ENCODE measurements at places on chromosomes 5 and 9.

GRCh38 chr9:116662646-116663310 is 24.3 kb upstream of the TRIM32 start:
- H3K27me3 ChIP-seq: no peaks in the 10 kb centered on the region
- H3K36me3 ChIP-seq: no peaks in the 10 kb centered on the region
- H3K4me3 ChIP-seq: no peak overlapping the region
- no peaks in the 10 kb centered on the region for H3K4me1 ChIP-seq

GRCh38 chr5:150561571-150562275 is 53.8 kb downstream of the NDST1 start:
- DNase-seq: no peak
- no peak overlapping the region for H3K27ac ChIP-seq
- H3K36me3 ChIP-seq: no peaks in the 10 kb centered on the region
- no peak overlapping the region for H3K4me3 ChIP-seq
- H3K4me1 ChIP-seq: no peaks in the 10 kb centered on the region

DNA sequence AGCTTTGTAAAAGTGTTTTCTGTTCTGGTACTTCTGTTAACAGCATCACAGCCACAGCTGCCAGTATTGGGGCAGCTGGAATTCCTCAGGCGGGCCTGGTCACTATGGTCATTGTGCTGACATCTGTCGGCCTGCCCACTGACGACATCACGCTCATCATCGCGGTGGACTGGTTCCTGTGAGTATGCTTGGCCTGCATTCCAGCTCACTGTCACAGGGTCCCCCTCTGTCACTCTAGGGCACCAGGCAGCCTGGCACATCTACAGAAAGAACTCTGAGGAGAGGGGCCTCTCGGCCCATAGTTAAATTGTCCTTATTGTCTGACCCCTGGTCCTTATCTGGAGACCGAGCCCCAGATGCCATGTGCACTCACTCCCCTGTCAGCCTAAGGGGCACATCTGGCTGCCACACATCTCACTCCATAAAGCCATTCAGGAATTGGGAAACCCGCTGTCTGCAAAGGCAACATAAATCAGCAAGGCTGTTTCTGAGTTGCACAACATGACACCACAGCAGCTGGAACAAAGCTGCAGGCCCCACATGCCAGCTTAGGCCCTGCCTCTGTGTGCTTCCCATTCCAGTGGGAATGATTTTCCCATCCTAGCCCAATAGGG is 77.5 kb downstream of the SLC1A3 start:
- H3K27ac ChIP-seq: no peak overlapping the region
- no peak overlapping the region for H3K4me3 ChIP-seq
- H3K27me3 ChIP-seq: no peaks in the 10 kb centered on the region
- no peaks in the 10 kb centered on the region for H3K36me3 ChIP-seq
- no peak for DNase-seq
- no peaks in the 10 kb centered on the region for H3K4me1 ChIP-seq

GRCh38 chr9:82247318-82247717 is 258.7 kb downstream of the SPATA31D1 start:
- no peak overlapping the region for H3K27ac ChIP-seq
- H3K36me3 ChIP-seq: no peaks in the 10 kb centered on the region
- no peak overlapping the region for H3K4me3 ChIP-seq
- no peak for DNase-seq
- no peaks in the 10 kb centered on the region for H3K27me3 ChIP-seq

- H3K36me3 ChIP-seq: no peaks in the 10 kb centered on the region
- no peak for DNase-seq
- no peak overlapping the region for H3K4me3 ChIP-seq
- no peaks in the 10 kb centered on the region for H3K27me3 ChIP-seq
- H3K27ac ChIP-seq: no peak overlapping the region
Observed at GRCh38 chr5:169350759-169351240, 49.9 kb upstream of the SLIT3 start.

DNA sequence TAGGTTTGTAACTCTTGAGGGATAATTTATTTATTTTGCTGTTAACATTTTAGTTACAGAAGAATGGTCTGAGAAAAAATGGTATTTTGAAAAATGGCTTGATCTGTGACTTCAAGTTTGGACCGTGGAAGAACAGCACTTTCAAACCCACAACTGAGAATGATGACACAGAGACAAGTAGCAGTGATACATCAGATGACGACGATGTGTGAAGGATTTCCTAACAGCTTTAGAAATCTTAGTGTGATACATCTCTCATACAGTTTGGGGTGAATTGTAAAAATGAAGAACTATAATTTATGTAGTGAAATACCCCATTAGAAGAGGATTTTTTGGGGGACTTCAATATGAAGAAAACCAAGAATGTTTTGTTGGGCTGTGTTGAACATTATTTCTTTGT is 88.7 kb downstream of the GPBP1 start:
- no peaks in the 10 kb centered on the region for H3K4me1 ChIP-seq
- no peak for DNase-seq
- no peaks in the 10 kb centered on the region for H3K27me3 ChIP-seq
- H3K36me3 ChIP-seq: peaks cover 4% of the 10 kb centered on the region

DNA sequence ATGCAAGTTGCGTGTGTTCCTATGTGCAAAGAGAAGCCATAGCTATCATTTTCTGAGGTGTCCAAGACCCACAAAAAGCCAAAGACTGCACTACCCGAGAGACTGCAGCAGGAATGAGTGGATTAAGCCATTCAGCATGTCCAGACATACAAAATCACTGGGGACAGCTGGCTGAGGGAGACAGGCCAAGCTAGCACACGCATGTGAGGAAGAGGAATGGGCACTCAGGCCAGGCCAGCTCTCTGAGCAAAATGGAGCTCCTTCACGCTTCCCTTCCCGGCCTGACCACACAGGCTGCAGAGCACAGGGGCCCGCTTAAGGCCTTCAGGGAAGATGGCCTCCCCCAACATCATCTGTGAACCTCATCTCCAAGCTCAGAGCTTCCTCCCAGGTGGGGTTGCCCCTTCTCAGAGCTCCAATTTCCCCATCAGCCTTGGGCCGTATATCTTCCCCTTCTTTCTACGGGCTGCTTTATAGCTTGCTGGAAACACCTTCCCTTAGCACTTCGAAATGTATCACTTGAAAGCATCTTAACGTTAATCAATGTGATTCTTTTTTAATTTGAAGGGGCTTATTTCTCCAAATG is 8.4 kb downstream of the DCANP1 start:
- no peak for DNase-seq
- H3K36me3 ChIP-seq: no peaks in the 10 kb centered on the region
- H3K4me1 ChIP-seq: no peaks in the 10 kb centered on the region
- no peaks in the 10 kb centered on the region for H3K27me3 ChIP-seq
- no peak overlapping the region for H3K4me3 ChIP-seq

DNA sequence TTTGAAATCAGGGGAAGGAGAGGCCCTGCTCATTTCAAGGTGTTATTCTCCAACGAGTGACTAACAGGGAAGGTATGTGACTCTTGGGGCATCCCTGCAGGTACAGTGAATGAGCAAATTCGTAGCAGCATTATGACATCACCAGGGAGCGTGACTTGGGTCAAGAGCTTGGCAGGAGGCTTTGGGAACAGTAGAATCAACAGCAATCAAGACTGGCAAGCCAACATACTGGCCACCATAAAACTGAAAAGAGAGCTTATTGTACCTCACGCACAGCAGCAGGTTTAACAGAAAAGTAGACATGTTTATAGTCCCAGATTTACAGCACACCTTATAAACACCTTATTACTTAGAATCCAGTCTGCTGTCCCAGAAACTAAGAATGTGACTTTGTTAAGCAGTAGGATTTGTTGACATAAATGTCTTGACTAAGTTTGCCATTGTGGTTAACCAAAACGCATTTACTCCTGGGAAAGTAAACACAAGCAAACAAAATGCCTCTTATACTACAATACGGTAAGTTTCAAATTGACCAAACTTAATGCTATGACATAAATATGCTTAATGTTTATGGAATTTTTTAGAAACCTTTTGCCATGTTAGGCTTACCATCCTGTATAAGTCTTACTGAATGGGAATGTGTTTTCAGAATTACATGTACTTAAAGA is 297.8 kb downstream of the NPR3 start:
- H3K36me3 ChIP-seq: no peaks in the 10 kb centered on the region
- DNase-seq: no peak

DNA sequence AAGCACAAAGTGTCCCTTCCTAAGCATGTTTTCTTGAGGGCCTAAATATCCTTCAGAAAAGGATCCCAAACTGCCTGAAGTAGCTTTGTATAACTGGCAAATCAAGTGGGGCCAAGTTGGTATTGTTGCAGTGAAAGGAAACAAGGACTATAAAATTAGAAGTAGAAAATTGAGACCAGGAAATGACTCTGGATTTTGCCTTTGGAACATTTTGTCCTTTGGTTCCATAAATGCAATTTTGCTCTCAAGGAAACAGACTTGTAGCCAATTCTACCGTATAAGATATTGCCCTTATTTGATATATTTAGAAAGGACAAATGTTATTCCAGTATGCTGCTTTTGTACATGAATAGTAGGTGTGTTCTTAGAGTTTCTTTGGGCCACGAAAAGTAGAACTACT is 34.4 kb downstream of the RABGAP1 start:
- no peaks in the 10 kb centered on the region for H3K27me3 ChIP-seq
- H3K4me3 ChIP-seq: no peak overlapping the region
- H3K4me1 ChIP-seq: no peaks in the 10 kb centered on the region
- H3K27ac ChIP-seq: no peak overlapping the region
- no peaks in the 10 kb centered on the region for H3K36me3 ChIP-seq
- DNase-seq: no peak

GRCh38 chr5:31889001-31889561 is 250.2 kb downstream of the PDZD2 start:
- no peak for DNase-seq
- no peaks in the 10 kb centered on the region for H3K36me3 ChIP-seq
- H3K27ac ChIP-seq: no peak overlapping the region
- H3K27me3 ChIP-seq: peaks cover 4% of the 10 kb centered on the region
- H3K4me1 ChIP-seq: no peaks in the 10 kb centered on the region

GRCh38 chr9:20771729-20772128 is 87.7 kb downstream of the FOCAD start:
- DNase-seq: no peak
- no peaks in the 10 kb centered on the region for H3K4me1 ChIP-seq
- no peaks in the 10 kb centered on the region for H3K36me3 ChIP-seq
- no peak overlapping the region for H3K27ac ChIP-seq
- no peaks in the 10 kb centered on the region for H3K27me3 ChIP-seq
- H3K4me3 ChIP-seq: no peak overlapping the region

- no peak overlapping the region for H3K27ac ChIP-seq
- no peaks in the 10 kb centered on the region for H3K27me3 ChIP-seq
- DNase-seq: no peak
- H3K36me3 ChIP-seq: no peaks in the 10 kb centered on the region
- no peak overlapping the region for H3K4me3 ChIP-seq
- no peaks in the 10 kb centered on the region for H3K4me1 ChIP-seq
Observed at GRCh38 chr5:65738305-65738704, 16.3 kb downstream of the NLN start.

DNA sequence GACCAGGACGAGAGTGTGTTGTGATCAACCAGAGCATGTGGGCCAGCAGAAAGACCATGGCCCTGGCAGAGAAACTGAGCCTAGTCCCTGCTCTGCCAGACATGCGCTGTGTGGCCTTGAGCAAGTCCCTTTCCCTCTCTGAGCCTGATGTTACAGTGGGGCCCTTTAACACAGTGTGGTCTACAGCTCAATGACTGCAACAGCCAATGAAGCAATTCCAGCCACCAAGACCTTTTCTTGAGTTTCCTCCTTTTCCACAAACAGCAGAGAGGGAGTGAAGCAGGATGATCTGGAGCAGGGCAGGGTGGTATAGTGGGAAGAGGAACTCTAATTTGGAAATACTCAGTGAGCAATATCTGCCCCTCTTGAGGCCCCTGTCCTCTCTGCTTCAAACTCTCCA is 25.8 kb upstream of the ARSI start:
- no peak overlapping the region for H3K4me3 ChIP-seq
- no peak for DNase-seq
- H3K4me1 ChIP-seq: no peaks in the 10 kb centered on the region
- H3K27ac ChIP-seq: no peak overlapping the region
- H3K36me3 ChIP-seq: no peaks in the 10 kb centered on the region

- H3K36me3 ChIP-seq: no peaks in the 10 kb centered on the region
- no peak overlapping the region for H3K27ac ChIP-seq
- H3K4me3 ChIP-seq: no peak overlapping the region
- no peaks in the 10 kb centered on the region for H3K4me1 ChIP-seq
- no peak for DNase-seq
Observed at GRCh38 chr9:131997779-131998178, 81.9 kb downstream of the MED27 start.

DNA sequence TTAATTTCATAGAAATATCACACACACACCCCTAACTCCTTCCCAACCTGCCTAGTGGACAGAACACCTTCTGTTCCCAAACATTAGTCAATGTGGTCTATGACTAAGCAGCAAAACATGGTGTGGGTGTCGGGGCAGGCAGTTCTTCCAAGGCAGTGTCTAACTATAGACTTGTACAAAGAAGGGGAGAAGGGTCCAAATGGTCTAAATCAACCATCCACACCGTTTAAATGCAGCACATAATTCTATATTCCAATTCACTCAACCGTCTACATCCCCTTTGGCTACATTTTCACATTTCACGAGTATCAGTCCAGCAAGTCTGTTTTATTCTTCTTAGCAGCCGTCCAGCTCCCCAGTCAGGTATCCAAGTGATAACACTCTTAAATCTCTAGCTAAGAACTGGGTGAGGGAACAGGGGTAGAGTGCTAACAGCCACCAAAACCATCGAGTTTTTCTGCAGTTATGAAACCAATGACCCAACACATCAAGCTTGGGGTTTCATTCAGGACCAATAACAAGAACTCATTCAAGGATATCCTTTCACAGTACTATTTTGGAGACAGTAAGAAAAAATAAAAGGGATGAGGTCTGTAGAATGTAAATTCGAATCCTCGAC is 3.3 kb downstream of the ZNF608 start:
- H3K27ac ChIP-seq: no peak overlapping the region
- H3K4me3 ChIP-seq: no peak overlapping the region
- no peak for DNase-seq
- H3K4me1 ChIP-seq: peaks cover 7% of the 10 kb centered on the region
- H3K27me3 ChIP-seq: no peaks in the 10 kb centered on the region

Measured in T-cell (primary cell).